ENCODE measurements at places on chromosomes 11 and 22. TPM values are rescaled to one million over a fixed set of nuclear protein-coding genes. Genes with fewer than 3 reads are reported as not detected.

The MRGPRF gene
- total RNA-seq = 0.15 TPM

The DDTL gene
- total RNA-seq = 4.1 TPM

The KRTAP5-9 gene
- total RNA-seq = not detected

The SGSM1 gene
- 0.07 TPM for total RNA-seq

The ENTHD1 gene
- total RNA-seq = not detected

The MYBPC3 gene
- total RNA-seq = not detected

GRCh38 chr11:30778596-30778995 is 192.4 kb upstream of the MPPED2 start:
- DNase-seq = no peak

DNA sequence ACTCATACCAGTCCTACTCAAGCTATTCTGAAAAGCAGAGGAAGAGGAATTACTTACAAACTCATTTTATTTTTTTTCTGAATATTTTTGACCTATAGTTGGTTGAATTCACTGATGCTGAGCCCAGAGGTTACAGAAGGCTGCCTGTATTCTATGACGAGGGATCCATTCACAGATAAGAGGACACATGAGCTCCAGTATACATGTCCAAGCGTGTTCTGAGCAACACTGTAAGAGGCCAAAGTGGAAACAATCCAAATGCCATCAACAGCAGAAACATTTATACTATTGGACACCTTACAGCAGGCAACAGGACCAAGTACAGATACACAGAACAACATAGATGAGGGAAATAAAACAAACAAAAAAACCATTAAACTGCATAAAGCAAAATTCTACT is 10.3 kb downstream of the KDM4E start:
- DNase-seq = no peak

DNA sequence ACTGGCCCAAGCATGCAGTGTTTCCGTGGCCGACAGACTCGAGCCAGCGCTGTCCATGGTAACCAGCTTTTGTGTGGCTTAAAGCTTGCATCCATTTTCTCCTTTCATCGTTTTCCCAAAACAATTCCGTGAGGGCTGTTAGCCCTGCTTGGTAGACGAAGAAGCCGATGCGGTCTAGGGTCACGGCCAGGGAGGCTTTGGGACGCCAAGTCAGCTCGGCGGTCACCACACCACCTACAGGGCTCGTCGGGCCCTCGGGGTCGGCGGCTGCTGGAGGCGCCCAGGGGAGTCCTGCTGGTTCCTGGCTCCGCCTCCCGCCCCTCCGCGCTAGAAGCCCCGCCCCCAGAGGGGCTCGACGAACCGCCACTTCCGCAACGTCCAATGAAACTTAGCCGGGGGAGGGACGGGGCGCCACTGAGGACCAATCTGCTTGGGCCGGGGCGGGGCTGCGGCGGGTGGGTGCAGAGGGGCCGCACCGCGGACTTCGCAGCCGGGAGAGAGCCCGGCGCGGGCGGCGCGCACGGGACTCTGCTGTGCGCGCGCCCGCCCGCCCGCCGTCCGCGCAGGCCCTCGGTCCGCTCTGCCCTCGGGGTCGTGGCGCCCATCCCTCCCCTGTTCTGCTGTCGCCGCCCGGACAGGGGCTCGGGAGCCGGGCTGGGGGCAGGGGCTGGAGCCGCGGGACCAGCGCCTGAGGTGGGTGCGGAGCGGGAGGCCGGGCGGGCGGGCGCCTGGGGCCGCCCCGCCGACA is at the start of gene TIGD3:
TSS of gene TIGD3 (plus strand) at position 487 of the 748 bp plus-strand sequence. CDS start 1,058 bp downstream, outside the sequence.
- peak; percentile 99 for DNase-seq

- no peak for DNase-seq
Observed at GRCh38 chr11:10561947-10562346, 6.5 kb downstream of the LYVE1 start.

DNA sequence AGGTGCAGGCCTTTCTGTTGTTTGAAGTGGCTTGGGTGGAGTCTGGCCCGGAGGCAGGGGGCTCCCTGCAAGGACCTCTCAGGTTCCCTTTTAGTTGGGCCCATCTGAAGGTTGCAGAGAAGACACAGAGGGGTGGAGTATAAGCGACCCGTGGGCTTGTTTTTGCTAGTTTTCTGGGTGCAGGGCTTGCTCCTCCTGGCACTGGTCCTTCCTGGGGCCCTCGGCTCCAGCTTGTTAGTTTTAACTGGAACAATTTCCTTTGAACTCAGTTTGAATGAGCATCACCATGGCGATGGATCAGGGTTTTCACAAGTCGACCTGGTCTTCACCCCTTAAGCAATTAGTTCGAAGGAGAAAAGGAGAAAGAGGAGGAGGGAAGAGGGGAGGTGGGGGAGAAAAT is 28.5 kb upstream of the OAF start:
- no peak for DNase-seq

DNA sequence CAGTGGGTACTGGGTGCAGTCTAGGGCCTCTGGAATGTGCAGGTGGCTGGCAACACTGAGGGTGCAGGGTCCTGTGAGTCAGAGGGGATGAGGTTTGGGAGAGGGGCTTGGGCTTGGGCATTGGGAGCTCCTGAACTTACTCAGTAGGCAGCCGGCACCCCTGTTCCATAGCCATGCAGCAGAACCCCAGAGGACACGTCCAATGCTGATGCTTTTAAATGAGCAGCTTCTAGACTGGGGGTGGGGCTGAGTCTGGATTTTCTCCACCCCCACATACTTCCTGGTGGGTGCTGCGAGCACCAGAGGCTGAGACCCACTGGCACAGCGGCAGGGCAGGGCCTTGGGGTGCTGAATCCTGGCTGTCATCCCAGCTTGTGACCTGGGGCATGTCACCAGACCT is 71.4 kb downstream of the ARHGAP8 start:
- no peak for DNase-seq

DNA sequence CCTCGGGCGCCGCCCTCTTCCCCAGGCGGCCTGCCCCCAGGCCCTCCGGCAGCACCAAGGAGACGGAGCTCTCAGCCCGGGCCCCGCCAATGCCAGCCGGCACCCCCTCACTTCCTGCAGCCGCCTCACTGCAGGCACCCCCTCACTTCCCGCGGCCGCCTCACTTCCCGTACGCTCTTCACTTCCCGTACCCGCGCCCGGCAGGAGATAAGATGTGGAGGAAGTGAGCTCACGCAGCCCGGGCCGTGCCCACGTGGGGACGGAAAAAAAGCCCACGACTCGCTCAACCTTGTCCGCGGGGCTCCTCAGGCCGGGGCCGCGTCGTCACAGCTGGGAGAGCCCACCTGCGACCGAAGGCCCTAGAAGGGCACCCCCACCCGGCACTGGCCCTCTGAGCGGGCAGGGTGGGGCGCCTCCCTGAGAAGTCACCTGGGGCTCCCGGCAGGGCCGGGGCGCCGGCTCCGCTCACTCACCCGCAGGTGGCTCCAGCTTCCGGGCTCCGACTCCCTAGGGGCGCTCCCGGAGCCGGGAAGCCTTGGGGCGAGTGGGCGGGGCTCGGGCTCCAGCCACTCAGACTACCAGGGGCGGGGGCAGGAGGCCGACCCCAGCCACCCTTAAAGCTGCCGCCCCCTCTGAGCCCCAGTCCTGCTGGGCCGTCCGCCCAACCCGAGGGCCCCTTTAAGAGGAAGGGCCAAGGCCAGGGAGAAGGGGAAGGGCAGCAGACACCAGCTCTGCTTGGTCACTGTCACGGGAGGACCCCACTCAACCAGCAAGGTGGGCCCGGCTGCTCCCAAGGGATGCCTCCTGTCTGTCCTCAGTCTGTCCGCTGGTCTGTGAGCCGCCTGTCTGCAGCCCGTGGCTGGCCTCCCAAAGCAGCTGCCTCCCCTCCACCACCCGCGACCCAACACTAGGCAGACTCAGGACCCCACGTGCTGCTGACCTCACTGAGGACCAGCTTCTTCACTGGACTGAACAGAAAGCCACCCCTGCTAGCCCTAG is 31.4 kb downstream of the PISD start:
- peak; percentile 95 for DNase-seq

GRCh38 chr11:104943561-104943960 is 24.8 kb downstream of the CASP4 start:
- no peak for DNase-seq

DNA sequence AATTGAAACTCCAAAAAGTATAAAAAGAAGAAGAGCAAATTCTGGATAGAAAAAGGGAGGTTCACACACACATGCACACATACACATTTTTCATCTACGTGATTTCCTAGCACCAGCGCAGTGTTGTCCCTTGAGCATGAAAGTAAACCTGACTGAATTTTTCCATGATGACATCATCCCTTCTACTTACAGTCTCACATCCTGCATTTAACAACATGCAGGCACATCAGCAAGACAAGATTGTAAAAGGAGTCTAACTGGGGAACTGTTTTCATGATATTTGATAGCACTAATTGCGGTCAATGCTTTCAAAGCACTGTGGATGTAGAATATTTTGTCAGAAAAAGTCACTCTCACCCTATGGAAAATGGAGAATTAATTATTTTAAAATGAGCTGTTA is 36.6 kb downstream of the GAS2 start:
- DNase-seq = peak; percentile 29

DNA sequence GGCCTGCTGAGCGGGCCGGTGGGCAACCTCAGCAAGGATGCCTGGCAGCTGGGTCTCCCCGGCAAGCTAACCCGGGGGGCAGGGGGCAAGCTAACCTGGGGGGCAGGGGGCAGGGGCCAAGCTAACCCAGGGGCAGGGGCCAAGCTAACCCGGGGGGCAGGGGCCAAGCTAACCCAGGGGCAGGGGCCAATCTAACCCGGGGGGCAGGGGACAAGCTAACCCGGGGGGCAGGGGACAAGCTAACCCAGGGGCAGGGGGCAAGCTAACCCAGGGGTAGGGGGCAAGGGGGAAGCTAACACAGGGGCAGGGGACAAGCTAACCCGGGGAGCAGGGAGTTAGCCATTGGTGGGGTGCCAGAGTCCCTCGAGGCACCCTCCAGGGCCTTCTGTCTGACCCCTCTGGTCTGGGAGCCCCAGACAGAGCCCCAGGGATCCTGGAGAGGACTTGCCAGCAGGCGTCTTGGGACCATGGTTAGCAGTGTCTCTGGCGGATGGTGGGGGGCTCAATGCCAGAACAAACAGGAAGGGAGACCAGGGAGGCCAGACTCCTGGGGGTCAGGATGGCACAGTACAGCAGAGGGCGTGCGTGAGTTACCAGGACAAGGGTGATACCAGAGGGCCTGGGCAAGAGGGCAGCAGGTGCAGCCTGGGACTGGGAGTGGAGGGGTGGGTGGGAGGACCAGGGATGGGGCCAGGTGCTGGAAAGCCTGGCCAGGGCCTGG is 16.1 kb downstream of the IGF2 start:
- DNase-seq = no peak

DNA sequence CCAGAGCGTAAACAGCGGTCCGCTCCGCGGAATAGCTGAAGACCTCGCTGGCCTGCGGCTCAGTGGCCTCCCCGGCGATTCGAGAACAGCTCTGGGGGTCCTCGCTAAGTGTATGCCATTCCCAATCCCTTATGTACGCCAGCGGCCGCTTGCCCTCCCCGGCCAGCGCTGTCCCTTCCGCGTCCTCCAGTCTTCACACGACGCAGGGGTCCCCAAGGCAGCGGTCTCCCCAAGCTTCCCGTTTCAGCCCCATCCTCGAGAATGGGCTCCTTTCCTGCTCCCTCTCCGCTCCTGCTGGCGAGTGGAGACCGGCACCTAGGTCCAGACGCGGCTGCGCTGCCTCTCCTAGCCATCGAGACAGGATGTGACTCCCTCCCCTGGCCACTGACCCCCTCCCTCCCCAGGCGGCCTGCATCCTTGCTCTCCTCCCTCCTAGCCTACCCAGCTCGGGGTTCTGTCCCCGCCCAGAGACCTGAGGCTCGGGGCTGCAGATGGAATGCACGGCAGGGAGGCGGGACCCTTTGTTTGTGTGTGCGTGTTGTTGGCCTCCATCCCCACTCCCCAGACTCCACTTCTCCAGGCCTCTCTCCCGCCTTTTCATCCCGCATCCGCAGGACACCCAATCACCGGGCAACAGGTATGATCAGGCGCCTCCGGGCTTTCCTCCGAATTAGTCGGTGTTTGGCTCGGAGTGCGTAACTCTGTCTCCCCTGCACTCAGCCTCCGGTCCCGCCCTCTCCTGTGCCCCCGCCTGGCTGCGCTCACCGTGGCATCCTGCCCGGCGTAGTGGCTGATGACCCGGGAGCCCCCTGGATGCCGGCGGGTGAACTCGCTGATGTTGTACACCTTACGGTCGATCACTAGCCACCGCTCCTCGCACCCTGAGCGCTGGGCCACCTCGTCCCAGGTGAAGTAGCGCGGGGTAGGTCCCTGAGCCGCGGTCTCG is 740 bp downstream of the FADS1 start:
- peak; percentile 66 for DNase-seq

GRCh38 chr11:59216641-59217564 is 4.2 kb upstream of the MPEG1 start:
- peak; percentile 22 for DNase-seq

GRCh38 chr11:132471466-132471865 is 1060.8 kb downstream of the OPCML start:
- DNase-seq = no peak

DNA sequence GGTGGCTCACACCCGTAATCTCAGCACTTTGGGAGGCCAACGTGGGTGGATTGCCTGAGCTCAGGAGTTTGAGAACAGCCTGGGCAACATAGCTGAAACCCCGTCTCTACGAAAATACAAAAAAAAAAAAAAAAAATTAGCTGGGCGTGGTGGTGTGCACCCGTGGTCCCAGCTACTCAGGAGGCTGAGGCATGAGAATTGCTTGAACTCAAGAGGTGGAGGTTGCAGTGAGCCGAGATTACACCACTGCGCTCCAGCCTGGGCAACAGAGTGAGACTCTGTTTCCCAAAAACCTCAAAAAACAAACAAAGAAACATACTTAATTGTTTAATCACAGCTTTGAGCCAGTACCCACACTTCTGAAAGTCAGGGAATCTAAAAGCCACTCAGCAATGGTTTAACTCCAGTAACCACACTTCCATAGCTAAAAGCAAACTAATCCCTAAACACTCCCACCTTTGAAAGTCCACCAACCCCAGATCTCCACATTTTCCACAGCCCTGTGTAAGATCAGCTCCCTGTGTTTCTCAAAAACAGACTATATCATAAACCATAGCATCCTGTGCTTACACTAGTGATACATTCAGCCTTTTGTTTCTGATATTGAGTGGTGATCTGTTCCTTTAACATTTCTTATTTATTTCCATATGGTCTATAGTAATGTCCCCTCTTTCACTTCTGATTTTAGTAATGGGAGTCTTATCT is 4.9 kb upstream of the OR2AT4 start:
- DNase-seq = no peak

GRCh38 chr11:134459246-134460061 is 47.4 kb upstream of the B3GAT1 start:
- DNase-seq = no peak

DNA sequence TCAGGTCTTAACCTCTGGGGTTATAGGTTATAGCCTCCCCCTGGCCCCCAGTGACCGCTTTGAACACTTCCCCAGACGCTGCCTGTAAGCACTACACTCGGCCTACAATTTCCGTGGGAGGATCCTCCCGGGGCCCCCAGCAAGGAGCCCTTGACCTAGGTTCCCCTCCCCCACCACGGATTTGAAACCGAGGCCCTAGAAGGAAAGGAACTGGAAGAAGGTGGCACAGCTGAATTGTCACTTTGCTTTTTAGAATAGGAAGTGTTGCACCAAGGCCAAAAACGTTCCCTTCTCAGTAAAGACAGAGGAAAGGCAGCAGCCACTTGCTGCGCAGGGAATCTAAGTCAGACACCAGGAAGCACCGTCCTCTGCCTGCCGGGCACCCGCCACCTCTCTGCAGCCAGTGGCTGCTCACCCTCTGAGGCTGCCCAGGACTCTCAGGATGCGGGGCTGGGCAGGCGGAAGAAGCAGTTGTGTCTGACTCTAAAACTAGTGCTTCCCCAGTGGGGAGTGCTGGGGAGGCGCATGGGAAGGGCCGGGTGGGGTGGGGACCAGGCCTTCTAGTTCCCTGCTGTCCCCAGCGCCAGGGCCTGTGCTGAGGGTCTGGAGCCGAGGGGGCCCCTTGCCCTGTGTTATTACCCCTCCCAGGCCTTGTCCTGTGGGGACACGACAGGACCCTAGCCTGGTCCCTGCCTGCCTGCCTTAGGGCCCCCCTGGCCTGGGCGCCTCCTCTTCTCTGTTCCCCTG is 7.9 kb upstream of the FLRT1 start:
- no peak for DNase-seq
